CD4-positive, alpha-beta T cell treated with Interleukin-12 subunit alpha and Interleukin-12 subunit beta, for 1 hour (primary cell): ENCODE measurements at places on chromosomes 6 and 20.

- no peak for DNase-seq
Observed at GRCh38 chr6:33490198-33490597, 35.8 kb downstream of the ZBTB9 start.

GRCh38 chr20:56820984-56821383, 191.9 kb downstream of the TFAP2C start:
- DNase-seq: no peak

GRCh38 chr20:21399005-21399475, 1.7 kb upstream of the NKX2-4 start:
- DNase-seq: no peak

DNA sequence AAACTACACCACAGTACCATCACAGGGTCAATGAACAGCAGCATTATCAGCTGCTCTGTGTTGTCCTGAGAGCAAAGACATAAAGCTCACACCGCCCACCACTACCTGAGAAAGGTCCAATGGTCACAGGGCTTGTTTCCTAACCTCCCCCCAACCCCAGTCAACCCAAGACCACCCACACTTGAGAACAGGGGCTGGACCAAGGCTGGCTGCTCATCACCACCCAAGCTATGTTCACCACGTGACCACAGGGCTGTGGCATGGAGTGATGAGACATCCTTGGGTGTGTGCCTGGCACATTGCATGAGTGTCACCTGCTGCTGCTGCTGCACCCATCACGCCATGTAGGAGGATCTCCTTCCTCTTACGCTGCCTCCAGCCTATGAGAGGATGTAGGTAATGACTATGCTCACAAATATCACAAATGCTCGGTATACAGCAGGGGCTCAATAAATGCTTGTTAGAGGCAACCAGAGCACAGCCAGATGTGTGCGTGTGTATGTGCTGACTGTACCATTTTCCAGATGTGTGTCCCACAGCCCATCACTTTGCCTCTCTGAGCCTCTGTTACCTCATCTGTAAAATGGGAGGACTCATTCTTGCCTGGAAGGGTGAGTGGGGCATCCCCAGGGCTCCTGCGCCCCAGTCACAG, 23.3 kb upstream of the SIRPA start:
- DNase-seq: no peak

DNA sequence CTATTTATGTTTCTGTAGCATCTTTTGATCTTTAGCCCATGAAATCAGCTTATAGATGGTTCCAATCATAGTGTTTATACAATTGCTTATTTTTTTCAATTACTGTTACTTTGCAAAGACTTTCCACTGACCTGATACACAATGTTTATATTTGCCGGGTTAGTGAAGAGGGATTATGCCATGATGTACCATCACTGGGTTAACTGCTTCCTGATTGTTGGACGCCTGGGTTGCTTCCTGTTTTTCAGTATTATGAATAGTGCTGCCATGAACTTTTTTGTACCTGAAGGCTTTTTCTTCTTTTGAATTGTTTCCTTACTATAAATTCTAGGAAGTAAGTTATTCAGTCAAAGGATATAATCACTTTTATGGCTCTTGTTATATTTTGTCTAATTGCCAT, 6.9 kb downstream of the MANBAL start:
- no peak for DNase-seq

GRCh38 chr6:151101161-151101815, 138.5 kb upstream of the AKAP12 start:
- no peak for DNase-seq

- DNase-seq: peak; percentile 0
Observed at GRCh38 chr6:128403618-128404444, 116.6 kb downstream of the PTPRK start.

GRCh38 chr20:4453359-4453758, 268.4 kb upstream of the PRND start:
- no peak for DNase-seq

DNA sequence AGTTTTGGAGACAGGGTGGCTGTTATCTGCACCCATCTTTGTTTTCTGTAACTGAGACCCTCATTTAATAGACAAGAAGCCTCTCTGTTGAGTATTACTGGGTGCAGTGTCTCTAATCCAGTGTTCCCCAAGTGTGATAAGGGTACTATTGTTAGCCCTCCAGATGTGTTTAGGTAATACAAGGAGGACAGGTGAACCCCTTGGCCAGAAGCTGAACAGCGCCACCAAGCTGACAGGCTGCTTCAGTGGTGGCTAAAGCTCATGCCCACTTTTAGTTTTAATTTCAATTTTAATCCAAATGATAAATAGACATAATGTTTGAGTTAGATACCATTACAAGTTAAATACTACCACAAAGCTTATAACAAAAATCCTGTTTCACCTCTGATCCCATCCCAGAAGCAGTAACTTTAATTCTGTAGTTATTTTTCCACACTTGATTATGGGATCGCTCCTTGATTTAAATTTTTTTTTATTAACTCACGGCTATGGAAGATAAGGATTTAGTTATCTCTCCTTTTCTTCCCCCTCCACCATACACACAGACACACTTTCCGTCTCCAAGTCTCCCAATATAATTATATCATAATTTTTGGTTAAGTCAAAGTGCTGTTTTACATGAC, 8.4 kb upstream of the STK35 start:
- DNase-seq: peak; percentile 33

DNA sequence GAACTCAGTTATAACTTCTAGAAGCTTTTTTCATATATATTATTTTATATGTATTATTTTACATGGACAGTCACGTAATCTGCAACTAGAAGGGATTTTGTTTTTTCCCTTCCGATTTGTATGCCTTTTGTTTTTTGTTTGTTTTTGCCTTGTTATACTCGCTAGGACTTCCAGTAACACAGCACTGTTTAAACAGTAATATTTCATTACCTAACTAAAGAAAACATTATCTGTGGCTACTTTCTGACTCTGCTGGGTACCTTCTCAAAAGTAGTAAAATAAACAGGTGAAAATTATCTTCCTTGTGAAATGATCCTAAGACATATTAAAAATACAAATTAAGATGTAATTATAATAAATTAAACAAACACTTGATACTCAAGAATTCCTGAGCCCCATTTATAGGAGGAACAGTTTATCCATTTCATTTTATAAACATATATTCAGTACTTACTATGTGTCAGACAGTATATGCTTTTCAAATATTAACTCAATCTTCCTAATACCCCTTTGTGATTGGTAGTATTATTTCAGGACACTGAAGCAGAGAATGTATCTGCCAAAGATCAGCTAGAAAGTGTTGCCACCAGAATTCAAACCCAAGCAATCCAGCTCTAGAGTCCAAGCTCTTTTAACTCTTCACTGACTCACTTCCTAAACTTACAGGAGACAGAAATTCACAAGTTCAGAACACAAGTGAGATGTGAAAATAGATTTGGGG, 65.3 kb downstream of the MAP3K5 start:
- DNase-seq: no peak
